Cerebellum (tissue), 4 donors: ENCODE measurements at places on chromosomes 13 and 19.

DNA sequence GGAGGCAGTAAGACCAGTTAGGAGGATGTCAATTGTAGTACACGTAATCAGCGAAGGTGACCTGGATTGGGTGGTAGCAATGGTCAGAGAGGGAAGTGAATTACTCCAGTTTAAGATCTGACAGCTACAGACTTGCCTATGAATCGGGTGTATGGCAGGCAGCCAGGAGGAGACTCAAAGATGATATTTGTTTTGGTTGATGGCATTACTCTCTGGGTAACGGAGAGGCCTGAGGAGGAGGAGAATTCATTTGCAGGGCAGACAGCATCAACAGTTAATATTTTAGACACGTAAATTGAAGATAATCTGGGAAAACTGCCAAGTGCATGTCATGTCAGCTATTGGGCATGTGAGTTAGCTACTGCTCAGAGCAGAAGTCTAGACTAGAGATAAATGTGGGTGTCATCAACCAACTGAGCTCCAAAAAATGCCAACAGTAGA lies 109.2 kb downstream of the SGCG start:
- no peak for DNase-seq

DNA sequence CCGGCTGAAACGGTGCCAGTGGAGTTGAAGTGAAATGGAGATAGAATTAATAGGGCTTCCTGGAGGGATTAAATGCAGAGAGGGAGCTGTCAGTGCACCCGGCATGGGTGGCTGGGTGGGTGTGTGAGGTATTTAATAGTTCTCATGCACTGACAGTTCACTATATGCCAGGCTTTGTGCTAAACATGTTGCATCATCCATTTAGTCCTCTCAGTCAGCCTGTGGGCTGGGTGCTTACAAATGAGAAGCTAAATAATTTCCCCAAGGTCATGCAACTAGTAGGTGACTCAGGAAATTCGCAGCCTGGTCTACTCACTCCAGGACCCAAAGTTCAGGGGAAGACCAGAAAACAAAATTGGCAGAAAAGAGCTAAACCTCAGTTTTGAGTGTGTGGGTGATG lies 63.5 kb upstream of the SPATA13 start:
- no peak for DNase-seq

GRCh38 chr19:44010468-44010867 lies 7.7 kb downstream of the ZNF230 start:
- DNase-seq: no peak

- DNase-seq: no peak
These were observed 1.6 kb downstream of the BRSK1 start for GRCh38 chr19:55285229-55285890.

DNA sequence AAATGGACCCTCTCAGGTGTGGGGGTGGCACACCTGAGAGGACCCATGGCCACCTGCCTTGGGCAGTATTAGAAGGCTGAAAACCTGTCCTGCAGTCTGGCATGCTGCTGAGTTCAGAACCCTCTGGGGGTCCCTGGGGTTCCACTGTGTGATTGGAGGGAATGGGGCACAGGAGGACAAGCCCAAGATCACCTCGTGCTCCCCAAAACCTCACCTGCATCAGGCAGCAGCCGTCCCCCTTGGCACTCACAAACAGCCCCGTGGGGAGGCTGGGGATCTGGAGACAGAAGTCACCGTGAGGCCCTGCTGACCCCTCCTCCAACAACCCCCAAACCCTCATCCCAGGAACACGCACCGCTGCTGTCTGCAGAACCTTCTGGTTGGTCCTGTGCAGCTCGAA lies 14.5 kb downstream of the F2RL3 start:
- no peak for DNase-seq

DNA sequence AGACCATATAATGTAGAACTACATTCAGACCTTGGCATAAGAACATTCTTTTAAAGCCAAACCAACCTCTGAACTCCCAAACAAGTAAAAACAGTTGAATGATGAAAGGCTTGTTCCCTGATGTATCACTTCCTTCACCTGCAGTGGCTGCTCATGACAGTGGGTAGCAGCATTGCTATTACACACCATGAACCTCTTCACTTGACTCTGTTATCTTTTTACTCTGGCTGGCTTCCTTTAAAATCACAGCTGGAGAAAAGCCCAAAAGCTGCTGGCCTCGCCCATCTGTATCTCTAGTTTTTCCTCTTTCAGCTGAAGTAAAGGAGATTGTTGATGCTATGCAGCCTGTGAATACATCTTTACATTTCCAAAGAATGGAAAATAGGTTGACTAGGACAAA lies 22.6 kb downstream of the THSD1 start:
- no peak for DNase-seq

GRCh38 chr13:40190641-40191100 lies 475.8 kb downstream of the FOXO1 start:
- DNase-seq: no peak

DNA sequence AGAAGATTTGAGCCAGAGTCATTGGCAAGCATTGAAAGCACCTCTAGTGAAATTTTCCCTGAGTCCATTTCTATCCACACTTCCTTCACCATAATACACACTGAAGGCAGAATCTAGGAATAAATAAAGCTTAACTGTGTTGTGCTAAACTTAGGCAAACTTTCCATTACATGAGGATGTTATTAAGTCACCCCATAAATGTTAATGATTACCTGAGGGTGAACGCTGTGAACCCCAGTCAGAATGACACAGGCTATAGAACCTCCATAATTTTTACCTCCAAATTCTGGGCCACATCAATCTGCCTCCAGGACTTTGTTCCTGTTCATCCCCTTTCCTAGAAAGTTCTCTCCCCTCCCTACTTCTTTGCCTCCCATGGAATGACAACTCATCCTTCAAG lies 71.0 kb downstream of the RAP2A start:
- DNase-seq: no peak

DNA sequence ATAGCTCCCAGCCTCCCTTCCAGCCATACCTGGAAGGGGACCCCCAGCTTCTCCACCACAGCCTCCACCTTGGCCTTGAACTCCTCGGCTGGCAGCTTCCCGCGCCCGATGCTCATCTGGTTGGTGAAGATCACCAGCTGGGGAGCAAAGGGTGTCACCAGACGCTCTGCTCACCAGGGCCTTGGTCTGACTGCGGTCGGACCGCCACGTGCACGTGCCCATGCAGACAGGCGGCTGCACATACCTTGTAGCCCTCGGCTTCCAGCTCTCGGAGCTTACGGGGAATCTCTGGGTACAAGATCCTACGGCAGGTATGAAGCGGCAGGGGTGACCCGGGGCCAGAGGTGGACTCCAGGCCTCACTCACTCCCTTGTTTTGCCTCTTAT lies 3.4 kb downstream of the PNKP start:
- DNase-seq: no peak

- no peak for DNase-seq
These were observed 146.8 kb downstream of the IER2 start for GRCh38 chr19:13297023-13297422.

DNA sequence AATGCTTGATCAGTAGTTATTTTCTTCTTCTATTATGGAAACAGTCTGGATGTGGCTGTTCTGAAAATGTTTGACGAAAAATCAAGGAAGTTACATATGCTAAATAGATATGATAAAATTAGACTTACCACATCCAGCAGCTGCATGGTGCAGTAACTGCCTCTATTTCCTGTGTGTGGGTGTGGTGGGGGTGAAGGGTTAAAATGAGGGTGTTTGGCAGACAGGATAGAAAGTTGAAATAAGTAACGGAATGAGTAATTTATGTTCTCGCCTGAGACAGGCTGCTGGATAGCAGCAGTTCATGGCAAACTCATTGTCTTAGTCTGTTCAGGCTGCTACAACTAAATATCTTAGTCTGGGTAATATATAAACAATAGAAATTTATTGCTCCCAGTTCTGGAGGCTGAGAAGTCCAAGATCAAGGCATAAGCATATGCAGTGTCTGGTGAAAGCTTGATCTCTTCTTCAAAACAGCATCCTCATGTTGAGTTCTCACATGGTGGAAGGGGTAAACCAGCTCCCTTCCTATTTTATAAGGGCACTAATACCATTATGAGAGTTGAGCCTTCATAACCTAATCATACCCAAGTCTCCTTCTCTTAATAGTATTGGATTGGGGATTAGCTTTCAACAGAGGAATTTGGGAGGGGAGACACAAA lies 1248.9 kb downstream of the SLITRK5 start:
- DNase-seq: no peak

DNA sequence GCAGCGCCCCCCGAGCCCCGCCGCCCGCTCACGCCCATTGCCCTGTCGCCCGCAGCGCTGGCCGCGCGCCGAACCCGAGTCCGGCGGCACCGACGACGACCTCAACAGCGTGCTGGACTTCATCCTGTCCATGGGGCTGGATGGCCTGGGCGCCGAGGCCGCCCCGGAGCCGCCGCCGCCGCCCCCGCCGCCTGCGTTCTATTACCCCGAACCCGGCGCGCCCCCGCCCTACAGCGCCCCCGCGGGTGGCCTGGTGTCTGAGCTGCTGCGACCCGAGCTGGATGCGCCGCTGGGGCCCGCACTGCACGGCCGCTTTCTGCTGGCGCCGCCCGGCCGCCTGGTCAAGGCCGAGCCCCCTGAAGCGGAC lies 518 bp downstream of the KLF2 start:
- no peak for DNase-seq

- no peak for DNase-seq
These were observed 77.4 kb upstream of the PCDH8 start for GRCh38 chr13:52925775-52926285.

DNA sequence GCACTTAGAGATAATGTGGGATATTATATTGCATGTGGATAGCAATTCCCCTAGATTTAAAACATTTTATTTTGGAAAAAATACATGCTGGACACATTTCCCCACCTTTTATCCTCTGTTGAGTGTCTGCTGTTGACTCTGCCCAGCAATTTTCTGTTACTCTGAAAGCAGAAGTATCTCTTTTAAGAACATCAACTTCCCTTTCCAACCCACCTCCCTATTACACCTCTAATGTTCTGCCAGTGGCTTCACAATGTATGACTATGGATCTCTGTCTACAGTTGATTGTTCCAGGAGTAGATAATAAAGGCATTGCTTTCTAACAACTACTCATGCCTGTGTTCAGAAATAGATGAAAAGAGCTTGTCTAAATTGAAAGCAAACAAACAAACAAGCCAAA lies 754.8 kb upstream of the SLITRK6 start:
- DNase-seq: no peak

DNA sequence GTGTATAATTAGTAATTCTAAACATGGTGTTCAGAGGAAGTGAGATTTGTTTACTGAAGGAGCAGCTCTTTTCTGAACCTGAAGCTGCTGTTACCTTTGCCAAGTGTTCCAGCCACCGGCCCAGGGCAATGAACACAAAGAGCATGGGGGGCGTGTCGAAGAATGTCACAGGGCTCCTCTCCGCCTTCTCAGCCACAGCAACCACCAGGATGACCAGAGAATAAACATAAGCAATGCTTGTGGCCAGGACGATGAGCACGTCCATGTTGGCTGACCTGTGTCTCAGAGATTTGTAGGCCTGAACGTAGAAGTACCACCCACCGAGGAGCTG lies 53.1 kb downstream of the ATP7B start:
- no peak for DNase-seq

DNA sequence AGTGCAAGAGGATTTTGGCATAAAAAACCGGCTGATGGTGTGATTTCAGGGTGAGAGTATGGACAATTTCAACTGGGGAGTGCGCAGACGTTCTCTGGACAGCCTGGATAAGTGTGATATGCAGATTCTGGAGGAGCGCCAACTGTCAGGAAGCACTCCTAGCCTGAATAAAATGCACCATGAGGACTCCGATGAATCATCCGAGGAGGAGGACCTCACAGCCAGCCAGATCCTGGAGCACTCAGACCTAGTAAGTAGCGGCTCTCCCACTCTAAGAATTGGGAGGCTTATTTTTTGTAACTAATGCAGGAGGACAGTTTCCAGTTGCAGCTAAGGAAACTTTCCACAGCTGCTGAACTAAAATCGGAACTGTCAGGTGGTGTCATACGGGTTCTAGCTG lies 53.6 kb downstream of the ZAR1L start:
- peak; percentile 66 for DNase-seq

GRCh38 chr13:65508745-65509144 lies 1721.4 kb downstream of the PCDH9 start:
- DNase-seq: no peak

DNA sequence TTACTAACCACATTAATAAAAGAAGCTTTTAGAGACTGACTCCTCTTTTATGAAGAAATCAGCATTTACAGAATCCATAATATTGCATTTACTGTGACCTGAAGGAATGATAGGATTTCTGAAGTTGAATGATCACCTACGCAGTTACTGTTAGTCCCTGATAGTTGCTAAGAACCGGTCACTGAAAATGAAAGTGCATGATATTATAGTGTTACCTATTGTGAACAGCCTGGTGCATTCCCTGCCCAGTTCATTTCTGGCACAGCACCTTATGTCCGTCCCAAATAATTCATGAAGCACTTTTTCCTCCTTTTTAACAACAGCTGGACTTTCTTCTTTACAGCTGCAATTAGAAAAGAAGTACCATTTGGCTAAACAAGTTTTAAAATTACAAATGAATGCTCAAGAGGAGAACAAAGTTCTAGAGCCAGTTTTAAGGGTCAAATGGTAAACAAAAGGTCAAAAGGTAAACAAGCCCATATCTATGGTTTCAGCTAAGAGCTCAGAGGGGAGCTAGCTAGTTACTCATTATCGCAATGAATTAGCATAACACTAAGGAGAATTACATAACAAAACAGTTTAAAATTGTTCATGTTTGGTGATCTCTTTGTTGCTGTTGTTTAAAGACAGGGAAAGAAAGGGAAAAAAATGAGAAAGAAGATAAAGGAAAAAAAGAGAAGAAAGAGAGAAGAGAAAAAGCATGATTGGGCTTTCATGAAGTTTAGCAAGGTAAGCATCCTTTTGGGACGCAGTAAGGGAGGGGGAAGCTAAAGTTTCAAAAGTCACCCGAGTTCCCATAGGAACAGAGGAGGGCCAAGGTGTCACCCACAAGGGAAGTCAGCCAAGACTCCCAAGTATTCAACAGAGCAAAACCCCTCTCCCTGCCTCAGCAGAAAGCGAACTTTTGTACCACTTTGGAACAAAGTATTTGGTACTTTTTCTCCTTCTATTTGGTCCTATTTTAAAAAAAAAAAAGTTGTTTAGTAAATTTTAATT lies 50.2 kb downstream of the FLT3 start:
- no peak for DNase-seq

- DNase-seq: no peak
These were observed 4.3 kb upstream of the NAXD start for GRCh38 chr13:110610955-110611595.

DNA sequence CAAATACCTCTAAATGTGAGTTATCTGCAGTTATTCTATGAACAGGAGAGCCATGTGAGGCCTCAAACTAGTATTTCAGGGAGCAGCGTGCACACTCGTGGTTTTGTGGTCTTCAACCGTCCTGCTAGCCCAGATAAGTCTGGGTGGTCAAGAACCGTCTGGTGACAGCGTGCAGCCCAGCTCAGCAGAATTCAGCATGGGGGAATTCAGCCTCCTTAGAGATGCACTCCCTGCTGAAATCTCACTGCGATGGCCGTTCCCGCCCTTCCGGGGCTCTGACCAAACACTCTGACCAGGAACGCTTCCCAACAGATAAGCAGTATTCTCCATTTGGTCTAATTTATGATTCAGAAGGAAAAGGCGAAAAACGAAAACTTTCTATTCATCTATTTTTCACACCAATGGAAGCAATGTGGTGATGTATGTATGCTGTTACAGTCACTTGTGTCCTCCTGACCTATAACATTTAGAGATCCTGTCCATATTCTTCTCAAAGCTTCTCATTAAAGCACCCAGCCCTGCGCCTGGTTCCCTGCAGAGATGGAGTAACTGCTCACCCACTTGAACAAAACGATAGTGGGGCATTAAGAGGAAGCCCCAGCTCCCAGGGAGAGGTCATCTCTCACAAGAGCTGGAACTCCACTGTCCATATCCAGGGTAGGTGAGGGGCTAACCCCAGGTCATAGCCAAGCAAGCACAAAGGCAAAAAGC lies 2.9 kb downstream of the ANKRD27 start:
- DNase-seq: no peak
